ENCODE measurements at places on chromosomes 6 and 20.

DNA sequence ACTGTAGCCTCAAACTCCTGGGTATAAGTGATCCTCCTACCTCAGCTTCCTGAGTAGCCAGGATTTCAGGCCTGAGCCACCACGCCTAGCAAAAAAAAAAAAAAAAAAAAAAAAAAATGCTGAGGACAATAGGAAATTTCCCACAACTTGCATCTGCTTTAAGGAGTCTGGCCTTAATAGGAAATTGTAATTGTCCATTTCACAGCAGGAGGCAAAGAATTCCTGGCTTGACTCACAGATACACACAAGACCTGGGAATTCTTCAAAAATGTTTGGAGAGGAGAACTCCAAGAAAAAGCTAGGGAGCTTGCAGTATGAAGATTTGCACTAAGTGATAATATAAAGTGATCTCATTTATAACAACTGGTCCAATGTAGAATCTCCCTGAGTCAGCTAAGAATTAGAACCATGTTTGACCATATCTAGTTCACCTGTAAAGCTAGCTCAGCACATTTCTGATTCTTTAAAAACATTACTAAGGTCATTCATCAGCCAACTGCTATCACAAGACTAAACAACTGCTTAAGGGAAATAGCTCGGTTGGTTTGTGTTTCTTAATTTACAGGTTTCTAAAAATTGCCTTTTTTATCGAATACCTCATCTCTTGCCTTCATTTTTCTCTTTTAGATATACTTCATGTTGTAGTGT, 80.2 kb upstream of the SLC2A12 start:
- DNase-seq = no peak

DNA sequence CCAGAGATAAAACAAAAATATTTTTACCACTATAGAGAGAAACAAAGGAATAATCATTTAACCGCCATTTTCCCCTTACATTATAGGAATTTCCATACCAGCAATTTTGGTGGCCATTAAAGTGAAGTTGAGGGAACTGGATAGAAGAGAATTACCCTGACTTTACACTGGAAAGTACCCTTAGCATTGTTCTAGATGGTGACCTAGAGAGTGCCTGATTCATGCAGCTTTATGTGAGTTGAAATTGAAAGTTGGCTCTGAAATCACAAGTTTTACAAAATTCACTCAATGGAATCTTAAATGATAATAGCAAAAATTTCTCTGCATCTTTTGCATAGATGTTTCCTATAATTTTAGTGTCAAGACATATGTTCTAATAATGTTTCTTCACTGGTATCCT, 55.7 kb upstream of the PREP start:
- no peak for DNase-seq

DNA sequence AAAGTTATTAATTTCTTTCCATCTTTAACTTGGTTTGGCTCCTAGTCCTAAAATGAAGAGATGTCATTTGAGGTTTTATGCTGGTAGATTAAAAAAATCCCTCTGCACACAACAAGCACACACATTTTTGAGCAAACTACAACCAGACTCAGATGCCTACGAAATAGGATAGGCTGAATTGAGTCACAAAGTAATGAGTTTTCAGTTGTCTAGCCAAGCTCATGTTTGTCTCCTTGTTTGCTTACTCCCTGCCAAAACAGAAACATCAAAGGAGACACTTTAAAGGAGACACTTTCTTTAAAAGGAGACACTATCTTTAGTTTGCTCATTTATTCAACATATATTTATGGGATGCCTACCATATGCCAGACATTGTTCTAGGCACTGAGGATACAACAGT, 56.2 kb downstream of the TPBG start:
- DNase-seq = no peak

GRCh38 chr20:47475419-47476044, 26.2 kb upstream of the NCOA3 start:
- no peak for DNase-seq

DNA sequence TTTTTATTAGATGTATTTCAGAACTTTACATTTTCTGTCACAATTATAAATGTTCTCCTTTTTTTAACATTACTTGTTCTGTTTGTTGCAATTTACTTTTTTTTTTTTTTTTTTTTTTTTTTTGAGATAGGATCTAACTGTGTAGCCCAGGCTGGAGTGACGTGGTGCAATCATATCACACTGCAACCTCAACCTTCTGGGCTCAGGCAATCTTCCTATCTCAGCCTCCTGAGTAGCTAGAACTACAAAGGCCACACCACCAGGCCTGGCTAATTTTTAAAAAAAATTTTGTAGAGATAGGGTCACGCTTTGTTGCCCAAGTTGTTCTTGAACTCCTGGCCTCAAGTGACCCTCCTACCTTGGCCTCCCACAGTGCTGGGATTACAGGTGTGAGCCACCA, 15.1 kb upstream of the MBOAT1 start:
- DNase-seq = no peak

DNA sequence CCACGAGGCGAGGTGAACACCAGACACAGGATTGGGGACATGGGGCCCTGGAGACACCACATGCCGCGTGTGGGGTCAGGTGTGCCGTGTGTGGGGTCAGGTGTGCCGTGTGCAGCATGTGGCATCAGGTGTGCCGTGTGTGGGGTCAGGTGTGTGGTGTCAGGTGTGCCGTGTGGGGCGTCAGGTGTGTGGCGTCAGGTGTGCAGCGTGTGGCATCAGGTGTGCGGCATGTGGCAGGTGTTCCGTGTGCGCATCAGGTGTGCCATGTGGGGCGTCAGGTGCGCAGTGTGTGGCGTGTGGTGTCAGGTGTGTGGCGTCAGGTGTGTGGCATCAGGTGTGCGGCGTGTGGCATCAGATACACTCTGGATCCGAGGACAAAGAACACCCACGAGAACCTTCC, 77.9 kb downstream of the WDR27 start:
- DNase-seq = no peak

- DNase-seq = no peak
These were observed 6.1 kb downstream of the PTGIS start for GRCh38 chr20:49561806-49562205.

DNA sequence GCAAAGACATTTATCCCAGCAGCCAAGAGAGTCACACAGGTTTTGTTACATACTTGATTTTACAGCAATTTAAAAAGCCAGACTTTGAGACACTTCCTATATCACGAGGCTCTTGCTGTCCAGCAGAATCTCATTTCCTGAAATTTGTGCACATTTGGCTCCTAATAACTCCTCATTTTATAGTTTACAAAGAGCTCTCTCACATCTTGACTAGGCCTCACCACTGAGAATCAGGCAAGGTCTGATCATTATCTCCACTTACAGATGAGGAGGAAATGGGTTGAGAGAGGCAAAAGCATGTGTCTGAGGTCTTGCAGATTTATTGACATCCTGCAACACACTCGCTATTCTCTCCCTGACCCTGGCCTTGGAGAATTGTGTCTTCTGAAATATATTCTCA, 426.8 kb downstream of the MAFB start:
- DNase-seq = no peak

- DNase-seq = no peak
These were observed 47.4 kb upstream of the AFDN start for GRCh38 chr6:167779129-167779992.

DNA sequence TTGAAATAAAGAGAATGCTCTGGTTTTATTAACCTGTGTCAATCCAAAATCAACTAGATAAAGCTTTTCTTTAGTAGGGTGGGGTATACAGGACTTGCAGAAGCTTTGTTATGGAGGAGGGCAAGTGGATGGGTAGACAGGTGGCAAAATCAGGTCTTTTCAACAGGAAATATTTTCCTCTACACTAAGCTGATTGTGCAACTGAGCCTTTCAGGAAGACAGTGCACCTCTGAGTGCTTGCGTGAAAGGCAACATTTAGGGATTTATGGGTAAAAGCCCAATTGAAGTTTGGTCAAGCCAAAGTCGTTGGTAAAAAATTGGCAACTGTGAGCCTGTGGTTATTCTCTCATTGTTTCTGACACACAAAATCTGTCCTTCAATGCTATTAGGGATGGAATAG, 23.8 kb upstream of the TUBB2A start:
- no peak for DNase-seq

GRCh38 chr6:67643281-67643680, 991.8 kb upstream of the ADGRB3 start:
- DNase-seq = no peak

DNA sequence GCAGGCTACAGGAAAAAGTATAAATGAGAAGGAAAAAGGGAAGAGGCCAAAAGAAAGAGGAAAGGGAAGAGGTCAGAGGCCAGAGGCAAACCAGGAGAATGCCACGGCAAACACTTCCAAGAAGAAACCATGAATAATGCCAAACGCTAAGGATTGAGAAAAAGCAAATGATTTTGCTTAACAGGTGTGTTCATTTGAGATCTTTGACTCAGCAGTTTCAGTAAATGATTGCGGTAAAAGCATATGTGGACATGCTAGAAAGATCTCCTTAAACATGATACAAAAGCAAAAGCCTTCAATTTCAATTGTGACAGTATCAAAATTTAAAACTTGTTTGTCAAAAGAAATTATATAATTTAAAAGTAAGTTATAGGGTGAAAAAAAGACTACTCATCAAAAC, 70.6 kb downstream of the UBE3D start:
- no peak for DNase-seq

DNA sequence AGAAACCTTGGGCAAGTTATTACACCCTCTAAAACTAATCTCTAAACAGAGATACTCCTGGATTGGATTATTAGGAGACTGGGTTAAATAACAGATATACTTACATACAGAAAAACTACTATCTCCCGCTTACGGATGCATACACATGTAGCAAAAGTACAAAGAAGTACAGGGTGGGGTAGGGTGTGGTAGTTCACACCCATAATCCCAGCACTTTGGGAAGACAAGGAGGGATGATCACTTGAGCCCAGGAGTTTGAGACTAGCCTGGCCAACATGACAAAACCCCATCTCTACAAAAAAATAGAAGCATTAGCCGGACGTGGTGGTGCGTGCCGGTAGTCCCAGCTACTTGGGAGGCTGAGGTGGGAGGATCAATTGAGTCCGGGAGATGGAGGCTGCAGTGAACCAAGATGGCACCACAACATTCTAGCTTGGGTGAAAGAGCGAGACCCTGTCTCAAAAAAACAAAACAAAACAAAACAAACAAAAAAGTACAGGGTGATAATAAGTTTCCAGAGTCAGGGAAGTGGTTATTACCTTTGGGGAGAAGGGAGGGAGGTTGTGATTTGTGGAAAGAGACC, 8.1 kb downstream of the PIM1 start:
- DNase-seq = no peak

GRCh38 chr6:154298297-154298696, 58.3 kb downstream of the IPCEF1 start:
- DNase-seq = no peak

DNA sequence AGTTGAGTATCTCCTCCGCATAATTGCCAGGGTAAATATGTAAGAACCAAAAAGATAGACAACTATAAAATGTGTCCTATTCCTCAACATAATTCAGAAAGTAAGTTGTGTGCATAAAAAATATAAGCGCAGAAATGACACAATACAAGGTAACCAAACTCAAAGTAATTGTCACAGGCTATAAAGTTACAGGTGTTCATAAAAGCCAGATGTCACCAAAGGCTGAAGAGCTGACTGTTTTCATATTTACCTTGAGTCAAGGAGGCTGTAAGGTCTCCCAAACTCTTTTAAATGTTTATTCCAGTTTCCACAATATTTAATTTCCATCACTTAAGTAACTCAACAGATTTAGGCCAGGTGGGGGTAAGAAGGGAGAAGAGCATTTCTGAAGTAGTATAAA, 192.2 kb upstream of the MARCKS start:
- no peak for DNase-seq

GRCh38 chr6:140581601-140582000, 1207.2 kb upstream of the CITED2 start:
- DNase-seq = no peak

DNA sequence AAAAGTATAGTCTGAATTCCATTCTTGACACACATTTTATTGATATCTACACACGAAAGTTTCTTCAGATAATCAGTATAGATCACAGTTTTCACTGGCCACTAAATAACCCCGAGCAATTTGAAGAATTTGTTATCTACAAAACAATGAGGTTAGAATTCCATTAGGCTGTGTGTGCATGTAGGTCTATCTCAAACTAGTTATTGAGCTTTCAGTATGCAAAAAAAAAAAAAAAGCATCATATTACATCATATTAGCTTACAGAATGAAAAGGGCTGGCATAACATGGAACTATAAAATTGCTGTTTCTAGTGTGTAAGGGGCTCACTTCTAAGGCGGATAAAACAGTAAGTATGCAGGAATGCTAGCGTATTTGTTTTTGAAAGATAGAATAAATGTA, 59.5 kb upstream of the ADGRG6 start:
- no peak for DNase-seq

DNA sequence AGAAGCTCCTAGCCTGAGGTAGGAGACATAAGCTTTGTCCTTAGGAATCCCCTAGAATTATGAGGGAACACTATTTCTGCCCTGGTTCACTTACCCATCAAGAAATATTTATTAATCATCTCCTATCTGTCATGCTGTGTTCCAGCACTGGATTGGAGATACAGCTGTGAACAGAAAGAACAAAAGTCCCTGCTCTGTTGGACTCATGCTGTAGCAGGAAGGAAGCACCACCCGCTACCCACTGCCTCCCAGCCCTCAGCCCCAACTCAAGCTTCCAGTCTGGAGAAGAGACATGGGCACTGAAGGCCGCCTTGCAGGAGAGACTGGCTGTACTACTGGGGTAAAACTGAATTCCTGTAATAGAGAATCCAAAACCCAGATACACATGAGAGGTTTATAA, 78.0 kb downstream of the MDGA1 start:
- no peak for DNase-seq

DNA sequence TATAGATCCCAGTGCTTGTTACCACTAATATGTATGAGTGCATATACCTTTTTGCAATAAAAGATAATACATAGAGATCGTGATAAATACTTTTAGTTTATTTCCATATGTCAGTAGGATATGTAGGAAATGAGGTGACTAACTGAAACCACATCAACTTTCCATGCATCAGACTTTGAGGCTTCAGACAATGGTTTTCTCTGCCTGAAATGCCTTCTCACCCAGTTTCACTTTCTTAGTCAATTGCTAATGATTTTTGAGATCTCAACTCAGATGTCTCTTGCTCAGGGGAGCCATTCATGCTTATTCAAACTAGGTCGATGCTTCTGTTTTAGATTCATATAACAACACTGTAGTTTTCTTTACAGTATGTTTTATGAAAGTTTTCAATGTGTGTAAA, 626.6 kb upstream of the ADGRB3 start:
- no peak for DNase-seq

GRCh38 chr20:59688999-59689398, 84.7 kb downstream of the PHACTR3 start:
- no peak for DNase-seq

DNA sequence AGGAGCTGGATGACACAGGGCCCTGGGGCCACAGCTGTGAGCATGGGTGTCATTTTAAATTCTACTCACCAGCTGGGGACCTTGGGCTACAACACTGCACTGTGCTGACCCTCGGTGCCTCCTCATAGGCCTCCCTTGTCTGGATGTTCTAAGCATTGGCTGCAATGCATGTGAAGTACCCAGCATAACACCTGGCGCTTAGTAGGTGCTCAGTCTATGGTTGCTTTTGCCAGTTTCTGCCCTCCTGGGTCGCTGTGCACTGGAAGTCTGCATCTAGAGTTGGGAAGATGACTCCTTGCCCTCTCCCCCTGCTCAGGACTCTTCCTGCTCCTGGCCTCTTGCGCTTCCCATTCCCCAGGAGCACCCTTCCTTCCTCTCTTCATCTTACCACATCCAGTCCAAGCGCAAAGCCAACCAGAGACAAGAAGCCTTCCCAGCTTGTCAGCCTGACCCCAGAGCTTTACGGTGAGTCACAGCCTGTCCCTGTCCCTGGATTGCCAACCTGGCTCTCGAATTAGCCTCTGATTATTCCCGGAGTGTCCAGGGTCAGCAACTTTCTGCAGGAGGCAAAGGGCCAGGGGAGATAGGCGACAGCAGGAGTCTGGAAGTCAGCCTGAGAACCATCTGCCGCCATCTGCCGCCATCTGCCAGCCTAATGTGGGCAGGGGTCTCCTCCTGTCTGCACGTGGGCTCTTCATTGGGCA, 8.8 kb downstream of the SLC13A3 start:
- DNase-seq = no peak
